ENCODE measurements at places on chromosomes 4 and X.
A peak's percentile ranks its signal among the peaks of the same experiment; 100 is the strongest.

GRCh38 chr4:104524591-104524990 lies 29.9 kb upstream of the CXXC4 start:
- H3K27ac ChIP-seq, result no peak overlapping the region
- no peak for DNase-seq
- H3K4me3 ChIP-seq, result no peak overlapping the region
- no peaks in the 10 kb centered on the region for H3K27me3 ChIP-seq
- no peaks in the 10 kb centered on the region for H3K4me1 ChIP-seq
- H3K36me3 ChIP-seq, result no peaks in the 10 kb centered on the region

DNA sequence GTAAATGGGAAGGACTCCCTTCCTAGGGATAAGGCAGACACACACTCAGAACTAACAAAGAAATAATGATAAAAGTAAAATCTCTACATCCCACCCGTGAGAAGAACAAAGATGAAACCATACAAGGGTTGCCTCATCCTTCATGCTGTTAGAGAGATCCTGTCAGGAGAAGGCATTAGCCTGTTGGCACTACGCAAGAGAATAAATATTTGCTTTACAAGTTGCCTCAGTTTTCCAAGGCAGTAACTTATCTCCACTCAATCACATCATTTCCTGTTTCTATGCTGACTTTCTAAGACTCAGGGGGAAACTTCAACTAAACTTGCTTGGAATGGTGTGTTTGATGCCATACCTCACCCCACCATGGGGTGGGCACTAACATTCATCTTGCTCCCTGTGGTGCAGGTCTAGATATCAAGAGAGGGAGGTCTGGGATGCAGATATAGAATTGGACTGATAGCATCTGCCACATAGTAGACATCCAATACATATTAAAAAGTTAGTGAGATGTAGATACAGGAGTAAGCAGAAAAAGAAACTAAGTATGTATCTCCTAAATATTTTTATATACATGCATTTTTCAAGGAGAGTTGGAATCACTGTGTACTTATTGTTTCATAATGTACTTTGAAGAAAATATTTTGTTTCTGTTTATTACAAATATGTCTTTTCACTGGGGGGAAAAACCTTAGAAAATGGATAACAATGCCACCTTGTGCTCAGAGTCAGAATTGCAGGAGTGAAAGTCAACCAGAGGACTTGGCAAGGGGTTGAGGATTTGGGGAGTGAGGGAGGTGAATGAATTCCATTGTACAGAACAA lies 57.2 kb upstream of the BEX4 start:
- no peaks in the 10 kb centered on the region for H3K36me3 ChIP-seq
- no peak overlapping the region for H3K4me3 ChIP-seq
- no peaks in the 10 kb centered on the region for H3K27me3 ChIP-seq
- DNase-seq, result peak; percentile 22
- no peaks in the 10 kb centered on the region for H3K4me1 ChIP-seq

GRCh38 chr4:158998624-158999023 lies 104.3 kb upstream of the RAPGEF2 start:
- no peak overlapping the region for H3K27ac ChIP-seq
- H3K27me3 ChIP-seq, result peaks cover 10% of the 10 kb centered on the region
- no peak overlapping the region for H3K4me3 ChIP-seq
- no peak for DNase-seq
- H3K4me1 ChIP-seq, result peaks cover 3% of the 10 kb centered on the region
- no peaks in the 10 kb centered on the region for H3K36me3 ChIP-seq

GRCh38 chr4:23993373-23993772 lies 103.5 kb upstream of the PPARGC1A start:
- H3K36me3 ChIP-seq, result no peaks in the 10 kb centered on the region
- H3K4me1 ChIP-seq, result no peaks in the 10 kb centered on the region
- no peak for DNase-seq
- no peak overlapping the region for H3K27ac ChIP-seq

- no peaks in the 10 kb centered on the region for H3K27me3 ChIP-seq
- peaks cover 14% of the 10 kb centered on the region for H3K4me1 ChIP-seq
- no peak overlapping the region for H3K27ac ChIP-seq
- H3K36me3 ChIP-seq, result peaks cover 34% of the 10 kb centered on the region
These were observed 69.4 kb downstream of the NSG1 start for GRCh38 chr4:4456351-4456750.

GRCh38 chrX:102558607-102559006 lies 40.7 kb upstream of the ARMCX5 start:
- no peak overlapping the region for H3K4me3 ChIP-seq
- no peaks in the 10 kb centered on the region for H3K27me3 ChIP-seq
- DNase-seq, result no peak
- H3K4me1 ChIP-seq, result no peaks in the 10 kb centered on the region

DNA sequence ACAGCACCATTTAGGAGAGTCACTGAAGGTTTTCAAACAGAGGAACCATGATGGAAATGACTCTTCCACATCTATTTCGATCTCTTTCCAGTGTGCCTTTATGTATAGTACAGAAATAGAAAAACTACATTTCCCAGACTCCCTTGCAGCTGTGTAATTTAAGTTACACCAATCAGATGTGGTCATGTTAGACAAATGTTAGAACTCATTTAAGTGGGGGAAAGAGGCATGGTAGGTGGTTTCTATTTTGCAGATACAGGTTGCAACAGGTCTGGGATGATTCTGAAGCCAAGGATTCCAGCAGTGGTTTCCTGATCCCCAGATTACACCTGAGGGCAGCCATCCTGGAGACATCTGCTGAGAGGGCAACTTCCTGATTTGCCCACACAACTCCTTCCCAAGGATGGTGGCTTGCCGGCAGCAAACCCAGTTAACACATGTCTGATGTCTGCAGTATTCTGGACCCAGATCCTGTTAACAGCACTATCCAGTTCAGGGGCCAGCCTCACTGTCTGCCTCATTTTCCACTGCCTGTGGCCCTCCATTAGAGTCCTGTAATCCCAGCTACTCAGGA lies 38.7 kb upstream of the PDK3 start:
- H3K4me1 ChIP-seq, result peaks cover 5% of the 10 kb centered on the region
- H3K36me3 ChIP-seq, result no peaks in the 10 kb centered on the region
- no peak overlapping the region for H3K27ac ChIP-seq
- DNase-seq, result no peak
- no peaks in the 10 kb centered on the region for H3K27me3 ChIP-seq

DNA sequence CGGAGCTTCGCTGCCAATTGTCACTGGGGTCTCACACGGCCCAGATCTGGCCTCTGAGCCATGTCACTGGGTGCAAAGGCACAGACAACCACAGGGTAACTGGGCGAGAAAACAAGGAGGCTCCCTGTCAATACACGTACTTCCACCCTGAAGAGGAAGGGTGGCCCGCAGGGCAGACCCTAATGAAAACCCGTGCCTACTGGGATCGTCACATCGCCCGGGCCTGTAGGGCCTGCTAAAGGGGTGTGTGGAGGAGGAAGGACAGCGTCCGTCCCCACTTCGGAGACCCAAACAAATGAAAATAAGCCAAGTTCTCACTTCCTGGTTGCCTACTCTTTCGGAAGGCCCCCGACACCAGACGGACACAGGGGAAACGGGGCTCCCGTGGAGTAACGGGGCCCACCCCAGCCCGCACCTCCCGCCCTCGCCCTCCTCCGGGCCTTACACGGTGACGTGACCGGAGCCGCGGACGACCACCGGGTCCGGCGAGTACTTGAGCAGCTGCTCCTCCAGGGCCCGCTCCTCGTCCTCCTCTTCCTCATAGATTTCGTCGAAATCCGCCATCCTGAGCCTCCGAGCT lies 578 bp downstream of the CHIC2 start:
- DNase-seq, result peak; percentile 55
- H3K4me1 ChIP-seq, result peaks cover 46% of the 10 kb centered on the region
- peak overlapping the region; percentile 94 for H3K27ac ChIP-seq
- H3K36me3 ChIP-seq, result peaks cover 20% of the 10 kb centered on the region
- peak overlapping the region; percentile 94 for H3K4me3 ChIP-seq
- no peaks in the 10 kb centered on the region for H3K27me3 ChIP-seq

GRCh38 chr4:121709766-121710405 lies 13.1 kb upstream of the ANXA5 start:
- no peak overlapping the region for H3K27ac ChIP-seq
- H3K4me1 ChIP-seq, result peaks cover 31% of the 10 kb centered on the region
- no peaks in the 10 kb centered on the region for H3K36me3 ChIP-seq
- DNase-seq, result no peak

GRCh38 chr4:12414181-12414812 lies 985.6 kb upstream of the HS3ST1 start:
- H3K27me3 ChIP-seq, result no peaks in the 10 kb centered on the region
- H3K4me3 ChIP-seq, result no peak overlapping the region
- no peaks in the 10 kb centered on the region for H3K36me3 ChIP-seq
- no peaks in the 10 kb centered on the region for H3K4me1 ChIP-seq
- DNase-seq, result no peak
- H3K27ac ChIP-seq, result no peak overlapping the region

DNA sequence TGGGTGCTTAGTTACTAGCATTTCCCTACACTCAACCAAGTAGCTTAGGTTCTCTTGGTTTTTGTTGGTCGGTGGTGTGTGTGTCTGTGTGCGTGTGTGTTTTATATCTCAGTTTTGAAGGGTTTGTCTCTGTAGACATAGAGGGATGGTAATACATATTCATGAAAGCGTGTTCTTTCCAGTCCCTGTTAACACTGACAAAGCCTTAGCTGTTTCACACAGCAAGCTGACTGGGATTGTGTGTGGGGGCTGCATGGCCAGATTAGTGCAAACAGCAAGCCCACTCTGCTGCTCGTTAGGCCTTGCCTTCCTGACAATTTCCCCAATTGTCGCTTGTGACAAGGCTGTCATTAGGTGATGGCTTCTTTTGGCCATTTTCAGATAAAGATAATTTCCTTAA lies 43.9 kb downstream of the ALPK1 start:
- no peaks in the 10 kb centered on the region for H3K36me3 ChIP-seq
- no peak overlapping the region for H3K4me3 ChIP-seq
- no peaks in the 10 kb centered on the region for H3K27me3 ChIP-seq
- DNase-seq, result no peak
- no peak overlapping the region for H3K27ac ChIP-seq

- H3K36me3 ChIP-seq, result no peaks in the 10 kb centered on the region
- peaks cover 35% of the 10 kb centered on the region for H3K27me3 ChIP-seq
These were observed 4.7 kb downstream of the STOX2 start for GRCh38 chr4:183909801-183910200.

GRCh38 chrX:44744799-44745198 lies 99.0 kb upstream of the DUSP21 start:
- H3K27ac ChIP-seq, result no peak overlapping the region
- H3K4me3 ChIP-seq, result no peak overlapping the region
- no peaks in the 10 kb centered on the region for H3K27me3 ChIP-seq
- H3K4me1 ChIP-seq, result no peaks in the 10 kb centered on the region
- H3K36me3 ChIP-seq, result no peaks in the 10 kb centered on the region
- no peak for DNase-seq

DNA sequence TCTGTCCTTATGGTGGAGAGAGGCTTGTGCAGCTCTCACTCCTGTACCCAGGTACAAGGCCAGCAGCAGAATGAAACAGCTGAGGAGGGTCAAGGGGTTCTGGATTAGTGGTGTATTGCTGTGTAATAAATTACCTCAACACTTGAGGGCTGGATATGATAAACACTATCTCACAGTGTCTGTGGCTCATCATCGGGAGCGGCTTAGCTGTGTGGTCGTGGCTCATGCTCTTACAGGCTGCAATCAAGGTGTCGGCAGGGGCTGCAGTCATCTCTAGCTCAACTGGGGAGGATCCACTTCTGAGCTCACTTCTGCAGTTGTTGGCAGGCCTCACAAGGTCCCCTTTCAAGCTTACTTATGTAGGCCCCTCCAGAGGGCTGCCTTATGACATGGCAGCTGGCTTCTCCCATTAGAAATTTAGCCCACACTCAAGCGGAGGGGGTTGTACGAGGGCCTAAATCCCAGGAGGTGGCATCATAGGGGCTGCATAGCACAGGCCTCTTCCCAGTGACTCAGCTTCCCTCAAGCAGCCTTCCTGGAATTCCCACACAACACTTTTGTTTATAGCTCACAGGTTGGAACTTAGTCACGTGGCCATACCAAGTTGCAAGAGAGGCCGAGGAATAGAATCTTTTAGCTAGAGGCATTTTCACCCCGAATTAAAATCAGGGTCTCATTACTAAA lies 148.2 kb upstream of the RPS6KA3 start:
- peak; percentile 37 for DNase-seq
- H3K4me1 ChIP-seq, result peaks cover 42% of the 10 kb centered on the region
- H3K27ac ChIP-seq, result no peak overlapping the region

DNA sequence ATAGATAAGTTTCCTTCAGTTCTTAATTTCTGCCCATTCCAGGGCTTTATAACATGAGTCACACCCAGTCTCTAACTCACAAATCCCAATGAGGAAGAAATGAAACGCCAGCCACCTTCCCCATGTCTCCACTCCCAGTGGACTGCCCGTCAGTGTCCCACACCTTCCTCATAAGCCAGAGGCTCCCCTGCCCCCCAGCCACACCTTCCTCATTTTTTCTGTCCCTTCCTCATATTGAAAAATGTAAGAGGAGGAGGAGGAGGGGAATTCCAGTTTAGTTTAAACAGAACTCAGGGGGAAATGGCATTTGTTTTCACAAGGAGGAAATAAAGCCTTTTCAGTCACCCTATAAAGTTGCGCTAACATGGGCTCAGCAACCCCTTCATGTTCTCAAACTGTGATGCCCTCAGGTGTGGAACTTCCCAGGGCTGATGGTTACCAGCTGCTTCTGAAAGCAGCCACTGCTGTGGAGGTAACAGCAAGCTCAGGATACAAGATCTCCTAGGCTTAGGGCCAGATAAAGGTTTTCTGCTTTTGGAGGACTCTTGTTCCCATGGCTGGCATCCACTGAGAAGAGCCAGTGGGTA lies 97.8 kb downstream of the PARM1 start:
- H3K4me1 ChIP-seq, result no peaks in the 10 kb centered on the region
- no peaks in the 10 kb centered on the region for H3K36me3 ChIP-seq
- H3K27ac ChIP-seq, result no peak overlapping the region
- no peak overlapping the region for H3K4me3 ChIP-seq
- peaks cover 2% of the 10 kb centered on the region for H3K27me3 ChIP-seq

GRCh38 chr4:56733352-56733751 lies 52.3 kb upstream of the HOPX start:
- no peak overlapping the region for H3K4me3 ChIP-seq
- peaks cover 3% of the 10 kb centered on the region for H3K4me1 ChIP-seq
- no peaks in the 10 kb centered on the region for H3K36me3 ChIP-seq
- DNase-seq, result no peak
- no peak overlapping the region for H3K27ac ChIP-seq

DNA sequence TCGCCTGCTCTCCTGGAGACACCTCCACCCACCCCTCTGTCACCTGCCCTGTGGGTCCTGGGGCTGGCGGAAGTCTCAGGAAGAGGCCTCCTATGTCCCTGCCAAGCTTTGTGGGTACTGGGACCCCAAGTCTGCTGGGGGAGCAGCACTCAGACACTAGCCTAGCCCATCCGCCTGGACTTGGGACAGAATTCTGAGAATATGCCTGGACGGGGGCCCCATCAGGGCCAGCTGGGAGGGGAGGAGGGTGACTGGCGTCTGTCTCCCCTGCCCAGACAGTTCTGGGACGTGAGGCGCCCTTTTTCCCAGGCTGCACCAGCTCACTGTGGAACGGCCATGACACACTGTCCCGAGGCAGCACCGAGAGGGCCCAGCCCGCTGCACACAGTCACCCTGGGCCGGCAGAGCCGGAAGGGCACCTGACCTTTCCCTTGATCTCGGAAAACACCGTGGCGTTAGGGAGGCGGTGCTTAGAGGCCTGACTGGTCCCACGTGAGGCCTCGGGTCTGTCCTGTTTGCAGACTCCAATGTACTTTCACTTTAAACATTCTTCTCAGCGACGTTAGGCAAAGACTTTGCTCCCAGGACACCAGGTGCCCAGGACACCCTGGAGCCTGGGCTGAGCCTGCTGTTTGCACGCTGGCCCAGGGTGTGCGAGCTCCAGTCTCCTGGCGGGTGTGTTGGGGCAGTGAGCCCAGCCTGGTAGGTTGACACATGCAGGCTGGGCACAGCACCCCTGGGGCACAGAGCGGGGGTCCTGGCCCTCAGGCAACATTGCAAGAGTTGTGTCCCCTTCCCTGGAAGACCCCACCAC lies 700 bp downstream of the SLC26A1 start:
- no peak for DNase-seq
- H3K4me1 ChIP-seq, result no peaks in the 10 kb centered on the region
- peaks cover 3% of the 10 kb centered on the region for H3K27me3 ChIP-seq
- peaks cover 2% of the 10 kb centered on the region for H3K36me3 ChIP-seq

Data from activated CD4-positive, alpha-beta T cell treated with anti-CD3 and anti-CD28 coated beads for 36 hours (primary cell).